ENCODE measurements at places on chromosomes 11 and 22. TPM values are rescaled to one million over a fixed set of nuclear protein-coding genes. Genes with fewer than 3 reads are reported as not detected.

GRCh38 chr22:42915980-42916765 lies 59.1 kb upstream of the ARFGAP3 start:
- DNase-seq = no peak

Gene TTC28
- 29.1 TPM for total RNA-seq

- DNase-seq = no peak
These were observed 123.9 kb downstream of the MRTFA start for GRCh38 chr22:40512426-40513136.

GRCh38 chr11:9265211-9266131 lies at the start of gene DENND5A:
DENND5A (minus strand) TSS chr11:9265350; CDS start chr11:9265069, 281 bp downstream.
- peak; percentile 80 for DNase-seq

DNA sequence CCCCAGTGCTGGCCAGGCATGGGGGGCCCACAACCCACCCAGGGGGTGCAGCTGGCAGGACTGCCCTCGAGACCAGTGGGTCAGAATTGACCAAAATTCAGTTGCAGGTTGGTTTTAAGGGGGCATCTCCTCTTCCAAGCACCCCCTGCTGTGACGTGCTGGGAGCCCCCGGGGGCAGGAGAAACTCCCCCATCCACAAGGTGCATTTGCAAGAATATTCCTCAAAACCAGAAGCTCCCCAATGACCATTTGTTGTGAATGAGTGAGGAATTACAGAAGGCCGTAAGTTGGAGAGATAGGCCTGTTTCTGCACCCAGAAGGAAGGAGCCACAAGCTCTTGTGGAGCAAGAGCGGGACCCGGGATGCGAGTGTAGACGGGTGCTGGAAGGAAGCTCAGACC lies 414.5 kb downstream of the BRD1 start:
- DNase-seq = no peak

Gene APOL2
- 32.9 TPM for total RNA-seq

DNA sequence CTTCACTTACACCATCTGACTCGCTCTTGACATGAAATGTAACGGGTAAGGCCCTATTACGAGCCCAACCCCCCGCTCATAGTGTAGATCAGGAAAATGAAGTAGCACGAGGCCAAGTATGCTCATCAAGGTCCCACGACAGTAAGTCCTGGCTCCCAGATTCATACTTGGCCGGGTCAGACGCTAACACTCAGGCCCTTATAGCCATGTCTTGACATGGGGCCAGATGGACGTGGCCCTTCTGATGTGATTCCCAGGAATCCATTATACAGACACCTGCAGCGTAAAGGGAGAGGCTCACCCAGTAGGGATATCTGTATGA lies 175.1 kb downstream of the CEP164 start:
- no peak for DNase-seq

DNA sequence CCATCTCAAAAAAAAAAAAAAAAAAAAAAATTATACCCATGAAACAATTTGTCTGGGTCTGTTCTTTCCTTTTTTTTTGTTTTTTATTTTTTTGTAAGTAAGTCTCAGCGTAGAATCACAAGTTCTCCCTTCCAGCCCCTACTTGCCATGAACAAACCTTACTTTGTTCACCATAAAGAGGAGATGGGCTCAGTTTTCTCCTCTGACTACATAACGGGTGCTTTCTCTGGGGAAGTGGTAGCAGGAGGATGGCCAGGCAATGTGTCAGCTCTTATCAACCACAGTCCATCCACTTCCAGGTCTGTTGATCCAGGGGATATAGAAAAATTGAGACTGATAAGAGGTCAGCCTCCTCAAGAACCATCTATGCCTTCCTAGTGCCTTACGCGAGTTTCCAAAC lies 11.0 kb downstream of the ASCC2 start:
- DNase-seq = no peak

DNA sequence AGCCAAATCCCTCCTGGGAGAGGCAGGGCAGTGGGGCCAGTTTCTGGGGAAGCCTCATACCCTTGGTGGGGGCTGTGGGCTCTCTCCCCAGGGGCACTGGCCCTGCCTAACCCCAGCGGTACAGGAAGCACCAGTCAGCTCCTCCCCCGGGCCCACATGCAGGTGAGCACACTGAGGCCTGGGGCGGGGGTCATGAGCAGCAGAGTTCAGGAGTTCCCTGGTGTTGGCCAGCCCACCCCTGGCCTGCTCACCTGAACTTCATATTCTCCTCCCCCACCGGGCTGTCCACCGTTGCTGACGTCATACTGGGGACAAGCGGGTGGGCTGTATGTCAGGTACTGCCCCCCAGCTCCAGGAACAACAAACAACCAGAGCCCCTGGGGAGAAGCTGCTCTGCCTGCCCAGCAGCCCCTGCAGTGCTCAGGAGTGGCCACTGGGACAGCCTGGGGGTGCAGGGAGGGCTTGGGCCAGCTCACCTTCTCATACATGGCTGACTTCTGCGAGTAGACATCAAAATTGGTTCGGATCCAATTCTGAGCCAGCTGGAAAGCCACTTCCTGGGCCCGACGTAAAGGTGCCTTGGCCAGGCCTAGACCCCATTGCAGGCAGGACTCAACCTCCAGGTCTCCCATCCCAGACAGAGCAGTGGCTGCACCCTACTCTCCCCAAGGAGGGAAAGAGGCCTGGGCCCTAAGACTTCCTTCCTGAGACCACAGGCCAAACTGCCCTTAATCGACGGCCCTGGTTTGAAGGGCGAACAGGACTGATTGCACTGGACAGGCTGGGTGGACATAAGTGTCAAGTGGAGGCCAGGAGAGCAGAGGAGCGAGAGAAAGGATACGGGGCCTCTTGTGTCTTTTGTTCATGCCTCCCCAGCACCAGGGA lies 20.8 kb downstream of the TREH start:
- DNase-seq = no peak

Gene PHF21A
- total RNA-seq = 34.6 TPM

Gene PVALB
- total RNA-seq = not detected

Gene MAP6
- 21.6 TPM for total RNA-seq

Gene OR5B3
- not detected for total RNA-seq

DNA sequence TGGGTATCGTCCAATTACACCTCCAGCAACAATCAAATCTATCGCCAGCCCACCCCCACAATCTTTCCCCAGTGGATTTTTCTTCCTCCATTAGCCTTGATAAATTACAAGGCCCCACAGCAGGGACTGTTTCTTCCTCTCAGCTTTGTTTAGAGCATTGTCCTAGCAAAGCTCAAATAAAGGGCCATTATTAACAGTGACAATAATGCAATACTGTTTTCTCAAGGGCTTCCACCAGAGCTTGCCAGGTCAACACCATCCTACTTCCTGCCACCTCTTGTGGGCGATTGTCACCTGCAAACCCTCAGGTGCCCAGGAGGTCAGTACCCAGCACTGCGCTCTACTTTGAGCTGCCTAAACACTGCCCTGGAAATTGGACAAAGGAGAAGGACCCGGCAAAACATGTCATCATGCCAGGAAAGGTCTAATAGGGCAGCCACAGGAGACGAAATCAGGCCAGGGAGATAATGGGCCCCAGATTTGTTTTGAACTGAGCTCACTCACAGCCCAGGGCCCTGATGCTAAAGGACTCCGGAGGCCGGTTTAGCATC lies 95.2 kb downstream of the ABTB2 start:
- no peak for DNase-seq

DNA sequence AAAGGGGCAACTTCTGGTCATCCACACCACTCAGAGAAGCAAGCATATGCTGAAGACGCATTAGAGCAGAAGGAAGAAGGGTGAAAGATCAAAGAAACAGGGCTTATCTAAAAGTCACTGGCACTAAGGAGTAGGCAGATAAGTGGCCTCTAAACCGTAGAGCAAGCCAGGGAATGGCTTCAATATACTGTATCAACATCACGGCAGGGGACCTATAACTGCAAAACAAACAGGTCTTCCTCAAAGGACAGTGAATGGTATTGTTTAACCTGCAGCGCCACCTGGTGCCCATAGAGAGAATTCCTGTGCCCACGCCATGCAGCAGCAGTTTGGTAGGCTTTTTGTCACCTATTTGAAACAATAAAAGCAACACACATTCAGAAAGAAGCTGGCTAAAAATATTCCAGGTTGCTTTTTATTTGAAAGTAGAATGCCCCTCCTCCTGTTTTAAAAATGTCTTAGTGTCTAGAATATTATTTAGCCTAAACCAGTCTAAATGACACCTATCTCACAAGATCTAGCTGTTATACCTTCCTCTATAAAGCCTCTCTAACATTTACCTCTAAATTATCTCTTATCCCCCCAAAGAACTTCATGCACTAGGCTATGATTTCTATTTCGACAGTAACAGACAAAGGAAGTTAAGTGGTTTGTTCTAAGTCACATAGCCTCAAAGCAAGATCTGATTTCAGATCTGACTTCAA lies 21.8 kb downstream of the SNX19 start:
- peak; percentile 70 for DNase-seq

DNA sequence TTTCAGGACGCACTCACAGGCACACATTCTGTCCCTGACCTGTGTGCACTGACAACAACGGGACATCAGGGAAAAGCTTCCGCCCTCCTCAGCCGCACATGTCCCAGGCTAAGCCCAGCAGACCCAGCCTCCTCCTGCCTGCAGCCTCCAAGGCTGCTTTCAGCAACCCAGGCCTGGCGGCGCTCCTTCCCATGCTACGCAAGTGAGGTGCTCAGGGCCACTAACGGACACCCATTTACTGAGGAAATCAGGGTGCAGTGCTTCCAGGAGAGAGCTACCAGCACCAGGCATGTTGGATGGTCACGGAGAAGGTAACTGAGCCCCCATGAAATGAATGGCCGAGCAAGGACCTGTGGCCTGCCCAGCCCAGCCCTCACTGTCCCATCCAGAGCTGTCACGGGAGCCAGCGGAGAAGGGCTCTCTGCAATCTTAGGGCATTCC lies 6.9 kb downstream of the MOB2 start:
- DNase-seq = no peak

GRCh38 chr11:128940603-128941002 lies 2.1 kb downstream of the TP53AIP1 start:
- no peak for DNase-seq

DNA sequence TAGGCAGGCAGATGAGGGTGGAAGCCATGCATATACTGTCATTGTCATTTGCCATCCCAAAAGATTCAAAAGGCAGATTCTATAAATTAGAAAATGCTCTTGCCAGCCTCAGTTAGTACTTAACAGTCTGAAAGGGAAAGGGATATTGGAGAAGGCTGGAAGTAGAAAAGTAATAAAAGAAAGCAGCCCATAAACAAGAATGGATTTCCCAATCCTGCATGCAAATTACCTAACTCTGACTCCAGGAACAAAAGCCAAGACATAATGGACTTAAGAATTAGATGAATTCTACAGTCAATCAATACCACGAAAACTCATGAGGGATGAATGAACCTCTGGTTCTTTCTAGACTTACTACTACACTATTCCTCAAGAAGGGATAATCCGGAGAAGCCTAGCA lies 5.9 kb downstream of the PAK1 start:
- no peak for DNase-seq

Gene MFNG
- 17.4 TPM for total RNA-seq

Gene TMEM45B
- not detected for total RNA-seq

- DNase-seq = no peak
These were observed 48.2 kb downstream of the ELFN2 start for GRCh38 chr22:37379085-37379484.

DNA sequence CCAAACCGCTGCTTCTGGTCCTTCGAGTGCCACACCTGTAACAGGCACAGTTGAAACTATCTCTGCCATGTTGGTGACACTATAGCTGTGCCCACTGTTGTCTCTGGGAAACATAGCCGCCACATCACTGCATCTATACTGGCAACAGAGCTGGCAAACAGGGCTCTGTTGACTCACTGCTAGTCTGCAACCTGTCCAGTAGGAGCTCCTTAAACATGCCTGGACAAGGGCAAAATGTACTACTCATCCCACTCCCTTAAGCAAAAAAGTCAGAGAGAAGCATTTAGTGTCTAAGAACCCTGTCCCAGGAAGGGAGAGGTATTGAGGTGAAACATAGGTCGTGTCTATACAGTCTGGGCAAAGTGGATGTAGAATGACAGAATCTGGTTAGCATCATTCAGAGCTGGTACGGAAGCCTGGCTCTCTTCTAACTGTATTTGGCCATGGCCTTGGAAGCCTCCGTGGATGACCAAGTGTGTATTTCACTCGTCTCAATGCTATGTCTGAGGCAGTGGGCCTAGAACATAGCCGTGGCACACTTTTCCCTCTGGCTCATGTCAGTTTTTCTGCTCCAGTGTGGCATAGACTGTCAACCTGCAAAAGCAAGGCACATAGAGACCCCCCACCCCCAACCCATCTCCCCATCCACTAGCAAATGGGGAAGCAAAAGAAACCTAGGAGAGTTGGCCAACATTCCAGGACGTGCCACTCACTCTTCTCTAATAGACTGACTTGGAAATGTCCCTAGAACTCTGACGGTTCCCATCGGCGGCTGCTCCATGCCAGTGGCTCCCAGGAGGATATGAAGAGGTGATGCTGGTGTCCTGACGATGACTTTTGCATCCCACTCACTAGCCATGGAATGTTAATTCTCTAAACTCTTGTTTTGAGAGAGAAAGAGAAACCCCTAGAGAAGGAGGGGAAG lies 21.4 kb upstream of the PISD start:
- DNase-seq = no peak

- no peak for DNase-seq
These were observed 22.4 kb downstream of the SLC37A2 start for GRCh38 chr11:125085301-125086081.

Gene POU2AF1
- total RNA-seq = not detected

Gene TIGD3
- 0.11 TPM for total RNA-seq

DNA sequence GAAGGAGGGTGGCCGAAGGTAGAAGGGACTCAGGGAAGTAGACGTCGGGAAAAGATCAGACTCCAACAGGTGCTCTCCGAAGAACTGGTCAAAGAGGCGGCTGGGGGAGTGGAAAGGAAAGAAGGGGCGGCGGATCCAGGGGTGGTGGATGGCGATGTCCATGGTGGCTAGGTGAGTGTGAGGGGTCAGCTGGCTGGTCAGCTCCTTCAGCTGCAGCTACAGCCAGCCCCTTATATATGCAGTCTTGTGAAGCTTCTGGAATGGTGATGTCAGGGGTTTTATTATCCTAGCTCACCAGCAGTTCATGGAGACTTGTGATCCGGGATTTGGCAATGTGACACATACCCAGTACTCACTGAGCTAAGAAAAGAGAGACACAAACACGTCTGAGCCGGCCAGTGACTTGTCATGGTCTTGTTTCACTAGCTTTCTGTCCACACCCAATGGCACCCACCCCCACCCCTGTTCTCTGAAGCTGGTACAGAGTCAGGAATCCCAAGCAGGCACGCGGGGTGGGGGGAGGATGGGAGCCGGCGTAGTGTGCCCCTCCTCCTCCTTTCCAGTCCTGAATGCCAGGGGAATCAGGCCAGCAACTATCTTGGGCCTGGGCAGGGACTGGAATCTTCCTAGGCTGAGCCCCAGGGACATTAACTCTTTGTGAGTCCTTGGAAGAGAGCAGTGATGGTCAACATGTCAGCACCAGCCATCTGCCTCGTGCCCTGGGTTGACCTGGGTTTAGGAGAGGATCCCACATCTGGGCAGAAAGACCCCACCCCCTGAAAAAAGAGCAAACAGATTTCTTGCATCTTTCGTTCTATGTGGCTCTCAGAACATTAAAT lies at the start of gene CRYAB:
TSS of gene CRYAB (minus strand) at position 208 of the 839 bp plus-strand sequence. CDS start at position 162, 46 bp downstream.
- peak; percentile 91 for DNase-seq

Gene GRIA4
- not detected for total RNA-seq

Gene KRTAP5-1
- total RNA-seq = not detected
